Activated CD4-positive, alpha-beta T cell treated with anti-CD3 and anti-CD28 coated beads, Interleukin-2, amount 10 ng/mL, durations not matched to agents 7 days and 5 days (primary cell): ENCODE measurements at places on chromosomes 11 and 22.

- no peak for DNase-seq
These were observed 43.7 kb downstream of the BSX start for GRCh38 chr11:122937983-122938382.

DNA sequence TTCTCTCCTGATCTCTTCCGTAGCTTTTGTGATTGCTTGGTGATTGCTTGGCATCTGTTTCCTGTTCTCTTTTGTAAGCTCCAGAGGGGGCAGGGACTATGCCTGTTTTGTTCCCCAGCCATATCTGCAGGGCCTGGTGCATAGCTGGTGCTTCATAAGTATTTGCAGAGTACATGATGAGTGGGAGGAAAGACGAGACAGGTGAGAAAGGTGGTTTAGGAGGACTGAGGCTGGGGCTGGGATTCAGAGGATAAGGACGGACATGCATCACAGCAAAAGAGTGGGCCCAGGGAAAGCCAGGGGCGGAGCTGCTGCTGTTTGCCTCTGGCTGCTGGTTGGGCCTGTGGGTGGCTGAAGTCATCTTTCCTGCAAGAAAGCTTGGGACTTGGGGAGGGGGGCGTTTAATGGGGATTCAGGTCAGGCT, 62.4 kb downstream of the DSCAML1 start:
- DNase-seq: no peak

- peak; percentile 3 for DNase-seq
These were observed 62.4 kb downstream of the OTOG start for GRCh38 chr11:17609291-17610084.

- DNase-seq: no peak
These were observed 64.2 kb downstream of the PTPRJ start for GRCh38 chr11:48044577-48044976.

- no peak for DNase-seq
These were observed 104.4 kb downstream of the FANCF start for GRCh38 chr11:22521226-22521625.

GRCh38 chr11:122189229-122189628, 73.2 kb upstream of the BLID start:
- no peak for DNase-seq

GRCh38 chr11:116481126-116481675, 291.6 kb downstream of the BUD13 start:
- no peak for DNase-seq

- peak; percentile 3 for DNase-seq
These were observed 6.6 kb upstream of the MRGPRG start for GRCh38 chr11:3225159-3225758.

GRCh38 chr22:44244265-44244822, 63.6 kb downstream of the PARVG start:
- DNase-seq: no peak

GRCh38 chr11:32919338-32919737, 26.7 kb downstream of the QSER1 start:
- no peak for DNase-seq

DNA sequence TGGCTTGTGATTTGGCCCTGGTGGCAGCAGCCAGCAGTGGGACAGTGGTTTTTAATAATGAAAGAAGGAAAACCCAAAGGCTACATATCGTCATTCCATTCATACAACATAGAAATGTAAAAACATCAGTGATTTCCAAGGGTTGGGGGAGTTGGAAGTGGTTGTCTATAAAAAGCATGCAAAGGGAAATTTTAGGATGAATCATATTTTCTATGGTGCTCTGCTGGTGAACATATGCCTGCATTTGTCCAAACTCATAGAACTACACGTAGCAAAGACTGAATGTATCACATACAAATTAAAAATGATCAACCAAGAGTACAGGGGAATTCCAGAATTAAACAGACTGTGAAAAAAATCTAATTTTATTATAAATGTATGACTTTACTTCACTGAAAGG, 11.1 kb downstream of the OR5B3 start:
- no peak for DNase-seq

DNA sequence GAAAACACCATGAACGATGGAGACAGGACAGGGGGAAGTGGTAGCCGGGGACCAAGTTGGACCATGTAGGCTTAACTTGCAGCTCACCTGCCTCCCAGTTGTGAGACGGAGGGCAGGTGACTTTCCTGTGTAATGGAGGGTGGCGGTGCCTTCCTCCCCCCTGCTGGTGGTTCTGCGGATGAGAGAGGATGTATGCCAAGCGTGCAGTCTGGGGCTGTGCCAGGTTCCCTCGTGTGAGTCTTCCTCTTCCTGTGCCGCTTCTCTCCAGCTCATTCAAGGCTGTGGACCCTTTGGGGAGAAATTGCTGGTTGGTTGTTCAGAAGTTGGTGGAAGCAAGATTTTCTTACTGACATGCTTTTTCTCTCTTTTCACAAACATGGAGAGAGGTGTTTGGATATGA, 35.1 kb downstream of the MPPED1 start:
- DNase-seq: no peak

DNA sequence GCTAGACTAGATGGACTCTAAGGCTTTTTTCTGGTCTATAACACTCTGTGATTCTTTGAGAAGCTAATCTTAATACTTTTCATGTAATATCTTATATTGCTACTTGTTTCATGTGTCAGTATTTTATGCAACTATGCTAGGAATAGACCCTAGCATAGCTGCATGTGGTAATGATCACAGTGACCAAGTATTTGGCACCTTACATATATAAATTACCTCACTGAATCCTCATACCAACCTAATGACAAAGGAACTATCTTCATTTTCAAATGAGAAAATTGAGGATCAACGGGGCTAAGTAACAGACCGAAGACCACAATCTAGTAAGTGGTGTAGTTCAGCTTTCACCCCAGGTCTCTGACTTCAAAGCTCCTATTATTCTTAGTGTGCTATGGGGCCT, 327.3 kb upstream of the PITPNB start:
- no peak for DNase-seq

DNA sequence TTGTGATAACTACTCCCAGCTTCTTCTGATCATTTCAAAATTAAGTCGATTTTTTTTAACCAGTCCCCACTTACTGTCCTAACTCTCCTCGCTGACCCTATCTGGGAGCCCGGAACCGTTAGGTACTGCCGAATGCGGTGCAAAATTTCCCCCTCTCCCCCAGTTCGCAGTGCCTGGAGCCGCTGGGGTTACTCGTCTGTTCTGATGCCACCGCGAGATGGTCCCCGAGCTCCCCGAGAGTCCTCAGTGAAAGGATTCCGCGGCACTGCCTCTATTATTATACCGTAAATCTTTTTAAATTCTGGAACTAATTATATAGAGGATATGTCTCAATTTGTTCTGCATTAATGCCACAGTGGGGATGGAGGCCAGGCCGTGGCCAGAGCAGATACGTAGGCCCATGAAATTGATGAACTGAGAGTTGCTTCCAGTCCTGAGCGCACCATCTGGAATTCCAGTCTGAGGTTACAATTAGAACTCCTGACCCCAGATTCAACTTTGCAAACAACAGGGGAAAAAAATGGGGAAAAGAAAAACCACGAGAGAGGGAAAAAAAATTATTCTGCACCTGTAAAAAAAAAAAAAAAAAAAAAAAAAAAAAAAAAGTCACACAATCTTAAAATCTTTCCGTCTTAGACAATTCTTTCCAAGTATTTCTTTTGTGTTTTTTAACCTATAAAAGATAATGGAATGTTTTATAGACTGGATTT, 4.3 kb upstream of the WT1 start:
- DNase-seq: no peak
